ENCODE measurements at places on chromosomes 12 and 14.

DNA sequence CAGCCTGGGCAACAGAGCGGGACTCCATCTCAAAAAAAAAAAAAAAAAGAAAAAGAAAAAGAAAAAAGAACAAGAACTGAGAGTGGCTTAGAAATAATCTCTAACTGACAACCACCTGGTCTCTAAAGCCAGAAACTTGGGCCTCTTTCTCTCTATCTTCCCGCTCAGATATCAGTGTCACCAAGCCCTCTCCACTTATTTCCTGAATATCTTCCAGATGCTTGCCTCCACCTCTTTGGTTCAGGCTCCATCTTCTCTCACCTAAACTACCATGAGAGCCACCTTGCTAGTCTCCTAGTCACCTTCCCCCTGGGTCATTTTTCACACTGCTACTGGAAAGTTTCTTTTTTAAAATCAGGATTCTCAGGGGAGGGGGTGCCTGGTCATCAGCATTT lies 1.8 kb upstream of the TM9SF1 start:
- DNase-seq: no peak

DNA sequence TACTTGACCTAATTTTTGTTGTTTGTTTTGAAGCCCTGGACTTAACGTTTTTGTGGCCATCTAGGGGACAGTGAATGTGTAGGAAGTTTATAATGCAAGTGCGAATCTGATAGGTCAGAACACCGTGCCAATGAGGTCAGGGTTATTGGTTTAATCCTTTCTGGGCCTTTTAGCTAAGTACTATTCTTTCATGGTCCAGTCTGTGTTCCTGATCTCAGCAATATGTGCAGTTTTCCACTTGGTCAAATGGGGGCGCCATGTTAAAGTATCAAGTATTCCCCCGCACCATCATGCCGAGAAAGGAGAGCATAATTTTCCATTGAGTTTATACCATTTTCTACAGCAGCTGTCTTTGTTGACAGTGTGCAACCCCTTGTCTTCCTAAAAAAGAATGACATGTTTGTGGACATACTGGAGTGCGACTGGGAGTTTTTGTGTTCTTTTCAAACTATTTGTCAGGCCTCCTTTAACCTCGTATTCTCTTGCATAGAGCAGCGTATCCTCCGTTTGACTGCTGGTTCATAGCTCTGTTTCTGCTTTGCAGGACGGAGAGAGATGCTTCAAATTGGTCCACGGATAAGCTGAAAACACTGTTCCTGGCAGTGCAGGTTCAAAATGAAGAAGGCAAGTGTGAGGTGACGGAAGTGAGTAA lies 1.3 kb downstream of the AHSA1 start:
- DNase-seq: peak; percentile 52

- no peak for DNase-seq
These were observed 118.8 kb upstream of the DIO3 start for GRCh38 chr14:101442451-101442850.

GRCh38 chr14:93155667-93156066 lies 29.0 kb downstream of the MOAP1 start:
- no peak for DNase-seq

DNA sequence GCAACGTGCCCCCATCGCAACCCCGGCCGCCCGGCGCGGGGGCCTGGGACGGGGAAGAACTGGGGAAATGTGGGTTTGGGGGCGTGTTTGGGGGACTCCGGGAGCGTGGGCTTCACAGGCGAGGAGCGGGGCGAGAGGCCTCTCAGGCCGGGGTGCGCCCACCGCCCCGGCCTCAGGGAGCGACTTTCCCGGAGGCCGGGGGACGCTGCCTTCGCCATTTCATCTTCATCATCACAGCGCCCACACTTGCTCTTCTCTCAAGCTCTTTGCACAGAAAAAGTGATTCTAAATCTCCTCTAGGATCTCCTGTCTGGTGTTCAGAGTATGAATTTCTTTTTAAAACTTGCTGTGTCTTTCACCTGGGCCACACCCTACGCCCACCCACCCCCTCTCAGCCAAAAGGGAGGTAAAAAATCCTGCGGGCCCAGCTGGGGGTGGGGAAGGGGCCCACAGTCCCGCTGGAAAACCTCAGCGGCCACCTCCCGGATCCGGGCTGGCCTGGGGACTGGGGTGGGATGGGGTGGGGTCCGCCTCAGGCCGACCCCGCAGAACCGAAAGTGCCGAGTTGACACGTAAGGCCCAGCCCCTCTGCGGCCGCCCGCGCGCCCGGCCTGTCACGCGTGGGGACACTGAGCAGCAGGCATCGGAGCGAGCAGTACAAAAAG lies 7.4 kb downstream of the CDKN1B start:
- DNase-seq: no peak

DNA sequence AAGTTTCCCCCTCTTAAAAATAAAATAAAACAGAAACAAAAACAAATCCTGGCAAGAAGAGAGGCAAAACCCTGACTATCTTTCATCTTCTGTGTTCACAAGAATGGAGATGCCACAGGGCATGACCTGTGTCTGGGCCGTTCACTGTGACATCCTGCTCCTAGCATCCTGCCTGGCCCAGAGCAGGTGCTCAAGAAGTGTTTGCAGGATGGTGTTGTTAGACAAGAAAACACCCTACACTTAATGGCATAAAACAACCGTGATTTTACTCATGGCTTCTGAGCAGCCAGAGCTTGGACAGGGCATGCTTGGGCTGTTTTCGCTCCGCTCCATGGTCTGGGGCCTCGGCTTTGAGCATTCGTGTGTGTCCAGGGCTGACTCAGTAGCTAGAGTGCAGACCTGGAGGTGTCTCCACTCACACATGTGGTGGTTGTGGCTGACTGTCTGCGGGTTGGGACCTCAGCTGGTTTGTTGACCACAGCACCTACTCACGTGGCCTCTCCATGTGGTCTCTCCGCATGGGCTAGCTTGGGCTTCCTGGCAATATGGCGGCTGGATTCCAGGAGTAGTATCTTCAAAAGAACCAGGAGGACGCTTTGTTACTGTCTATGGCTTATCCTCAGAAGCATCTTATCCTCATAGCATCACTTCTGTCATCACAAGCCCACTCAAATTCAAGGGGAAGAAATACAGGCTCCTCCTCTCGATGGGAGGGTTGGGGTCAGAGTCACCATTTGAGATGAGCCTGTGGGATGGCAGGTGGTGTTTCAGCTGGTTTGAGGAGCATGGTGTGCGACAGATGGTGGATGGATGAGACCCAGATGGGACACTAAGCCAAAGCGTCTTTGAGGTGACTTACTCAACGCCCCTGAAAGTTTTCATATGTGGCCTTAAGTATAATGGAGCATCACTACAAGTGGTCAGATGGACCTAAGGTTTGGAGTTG lies 33.2 kb upstream of the FZD10 start:
- DNase-seq: no peak

GRCh38 chr14:89163031-89163636 lies 253.9 kb downstream of the FOXN3 start:
- DNase-seq: no peak

DNA sequence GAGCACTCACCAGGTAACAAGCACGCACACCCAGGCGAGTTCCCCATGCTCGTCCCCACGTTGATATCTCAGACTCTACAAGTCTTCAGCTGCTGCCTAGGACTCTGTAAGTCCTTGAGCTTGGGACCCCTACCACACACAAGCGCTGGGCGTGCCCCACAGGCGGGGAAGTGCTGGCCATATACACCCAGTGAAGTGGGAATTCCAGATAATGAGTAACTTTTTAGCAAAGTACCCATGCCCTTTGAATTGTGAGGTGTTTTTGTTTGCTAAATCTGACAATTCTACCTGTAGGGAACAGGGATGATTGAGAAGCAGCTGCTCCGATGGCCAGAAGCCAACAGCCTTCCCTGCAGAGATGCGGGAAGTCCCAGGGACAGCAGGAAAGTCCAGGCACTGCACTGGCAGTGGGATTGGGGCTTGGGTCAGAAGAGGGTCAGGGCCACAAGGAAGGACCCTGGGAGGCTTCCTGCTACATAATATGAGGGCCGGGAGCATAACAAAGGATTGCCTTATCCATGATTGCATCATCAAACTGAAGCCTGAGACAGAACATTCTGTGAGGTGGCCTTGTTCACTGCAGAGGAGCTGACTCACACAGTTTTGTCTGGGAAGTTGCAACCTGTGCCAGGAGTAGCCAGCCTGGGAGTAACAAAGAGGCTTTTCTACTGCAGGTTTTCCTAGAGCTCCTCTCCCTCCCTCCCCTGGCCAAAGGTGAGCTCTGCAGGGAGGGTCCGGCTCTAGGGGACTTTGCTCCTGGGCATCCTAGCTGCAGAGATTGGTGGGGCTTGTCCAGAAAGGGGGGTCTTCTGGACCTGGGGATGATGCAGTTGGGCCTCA lies 13.2 kb upstream of the SERPINA3 start:
- DNase-seq: no peak

DNA sequence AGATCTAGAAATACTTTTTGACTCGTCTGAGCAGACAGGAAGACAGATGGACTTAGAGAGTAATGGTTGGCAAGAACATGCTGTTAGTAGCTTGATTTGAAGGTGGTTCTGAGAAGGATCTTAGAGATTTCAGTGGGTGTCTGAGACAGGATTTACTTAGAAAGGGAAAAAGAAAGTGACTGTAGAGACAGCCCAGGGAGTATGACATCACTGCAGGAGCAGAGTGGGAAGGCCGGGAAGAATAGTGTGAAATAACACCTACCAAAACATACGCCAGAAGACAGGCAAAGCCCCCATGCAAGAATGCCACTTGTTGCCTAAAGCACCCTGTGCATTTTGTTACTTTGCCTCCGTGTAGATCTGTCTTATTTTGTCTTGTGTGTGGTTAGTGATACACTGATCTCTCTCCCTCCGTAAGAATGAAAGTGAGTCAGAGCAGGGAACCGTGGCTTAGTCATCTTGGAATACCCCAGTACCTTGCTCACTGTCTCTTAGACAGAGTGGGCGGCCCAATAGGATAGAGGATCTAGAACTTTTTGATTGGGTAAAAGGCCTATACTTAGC lies 161.3 kb upstream of the IFNG-AS1 start:
- no peak for DNase-seq

DNA sequence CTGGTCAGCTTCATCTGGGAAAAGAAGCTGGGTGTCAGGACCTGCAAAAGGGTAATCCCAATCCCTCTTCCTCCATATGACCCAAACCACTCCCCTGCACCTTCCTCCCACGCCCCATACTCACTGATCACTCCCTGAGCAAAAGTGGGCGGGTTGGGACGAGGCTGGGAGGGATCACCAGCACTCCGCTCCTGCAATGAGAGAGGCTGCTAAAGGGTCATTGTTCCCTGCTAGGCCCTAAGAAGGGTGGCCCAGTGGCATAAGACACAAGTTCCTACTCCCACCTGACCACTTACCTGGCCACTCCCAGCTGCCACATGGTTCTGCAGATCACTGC lies 15.7 kb upstream of the PRKAG1 start:
- no peak for DNase-seq

DNA sequence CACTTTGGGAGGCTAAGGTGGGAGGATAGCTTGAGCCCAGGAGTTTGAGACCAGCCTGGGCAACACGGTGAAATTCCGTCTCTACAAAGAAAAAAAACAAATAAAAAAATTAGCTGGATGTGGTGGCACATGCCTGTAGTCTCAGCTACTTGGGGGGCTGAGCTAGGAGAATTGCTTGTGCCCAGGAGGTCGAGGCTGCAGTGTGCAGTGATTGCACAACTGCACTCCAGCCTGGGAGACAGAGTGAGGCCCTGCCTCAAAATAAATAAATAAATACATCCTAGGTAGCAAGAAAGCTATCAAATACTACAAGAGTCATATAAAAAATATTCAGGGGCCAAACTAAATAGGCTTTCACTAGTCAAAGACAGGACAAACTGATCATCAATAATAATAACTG lies 6.2 kb downstream of the KLHL28 start:
- DNase-seq: no peak

- DNase-seq: no peak
These were observed 45.0 kb downstream of the TRAFD1 start for GRCh38 chr12:112170376-112170775.

GRCh38 chr12:131910302-131911027 lies 16.0 kb downstream of the ULK1 start:
- DNase-seq: no peak

- no peak for DNase-seq
These were observed 17.6 kb upstream of the TRAF3 start for GRCh38 chr14:102759456-102760187.

DNA sequence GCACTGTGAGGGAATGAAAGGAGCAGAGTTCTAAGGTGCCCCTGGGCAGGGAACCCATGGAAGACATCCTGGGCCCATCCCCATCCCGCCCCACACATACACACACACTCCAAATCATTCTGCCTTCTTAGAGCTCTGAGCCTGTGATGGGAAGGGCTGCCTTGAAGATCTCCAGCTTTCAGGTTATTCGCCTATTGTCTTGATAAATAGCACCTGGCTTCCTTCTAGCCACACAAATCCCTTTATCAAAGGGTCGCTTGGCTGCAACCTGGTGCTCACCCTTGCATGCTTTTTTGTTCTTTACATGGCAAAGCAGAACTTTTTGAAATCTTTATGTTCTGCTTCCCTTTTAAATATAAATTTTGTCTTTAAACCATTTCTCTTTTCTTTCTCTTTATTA lies 112.2 kb upstream of the TMTC1 start:
- DNase-seq: no peak

- no peak for DNase-seq
These were observed 465.7 kb upstream of the MGAT4C start for GRCh38 chr12:86721713-86722397.

- DNase-seq: no peak
These were observed 1264.0 kb downstream of the TMEM121 start for GRCh38 chr14:106790189-106791036.

DNA sequence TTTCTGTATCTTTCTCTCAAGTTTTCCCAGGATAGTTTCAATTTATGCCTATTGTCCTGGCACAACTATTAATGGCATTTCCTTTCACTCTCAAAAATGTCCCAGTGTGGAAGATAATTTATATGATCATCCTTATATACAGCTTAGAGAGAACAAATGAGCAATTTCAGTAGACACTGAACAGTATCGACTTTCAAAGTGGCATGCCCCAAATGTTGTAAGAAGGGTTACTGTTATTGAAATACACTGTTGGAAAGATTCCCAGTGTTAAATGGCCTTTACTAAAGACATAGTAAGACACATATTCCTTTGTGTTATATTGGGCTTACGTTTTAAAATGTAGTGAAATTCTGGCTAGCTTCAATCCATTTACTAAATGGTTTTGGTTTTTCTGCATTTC lies 202.3 kb upstream of the CDKN3 start:
- DNase-seq: no peak

- DNase-seq: no peak
These were observed 47.5 kb downstream of the NOS1 start for GRCh38 chr12:117313926-117314325.

DNA sequence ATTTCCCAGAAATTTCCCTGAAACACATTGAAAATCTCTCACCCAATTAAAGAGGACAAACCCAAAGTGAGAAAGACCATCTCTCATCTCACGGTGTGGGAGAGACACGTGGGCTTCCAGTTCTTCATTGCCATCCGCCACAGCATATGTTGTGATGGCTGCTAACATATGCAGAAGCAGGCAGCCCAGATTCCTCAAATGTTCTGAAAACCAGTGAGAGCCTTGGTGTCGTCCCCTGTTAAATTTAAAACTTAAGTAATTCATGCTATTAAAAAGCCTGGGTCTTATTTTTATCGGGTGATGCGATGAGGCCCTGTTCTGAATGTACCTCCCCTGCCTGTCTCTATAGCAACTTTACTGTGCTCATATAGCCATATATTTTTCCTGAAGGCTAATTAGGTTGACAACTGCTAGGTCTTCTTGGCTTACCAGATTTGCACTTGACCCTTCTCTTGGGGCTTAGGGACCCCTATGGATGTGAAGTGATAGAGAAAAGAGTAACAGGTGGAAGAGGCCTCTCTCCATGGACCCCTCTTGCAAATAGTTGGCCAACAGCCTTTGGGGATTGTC lies 2.8 kb upstream of the FGF6 start:
- no peak for DNase-seq
